ENCODE measurements at places on chromosomes 5 and 9.
A peak's percentile ranks its signal among the peaks of the same experiment; 100 is the strongest.

GRCh38 chr9:88737031-88737430 is 202.1 kb downstream of the NXNL2 start:
- DNase-seq: no peak

GRCh38 chr9:75265525-75265972 is 177.2 kb downstream of the OSTF1 start:
- DNase-seq: peak; percentile 69

GRCh38 chr5:40587376-40587775 is 92.3 kb upstream of the PTGER4 start:
- peak; percentile 4 for DNase-seq

DNA sequence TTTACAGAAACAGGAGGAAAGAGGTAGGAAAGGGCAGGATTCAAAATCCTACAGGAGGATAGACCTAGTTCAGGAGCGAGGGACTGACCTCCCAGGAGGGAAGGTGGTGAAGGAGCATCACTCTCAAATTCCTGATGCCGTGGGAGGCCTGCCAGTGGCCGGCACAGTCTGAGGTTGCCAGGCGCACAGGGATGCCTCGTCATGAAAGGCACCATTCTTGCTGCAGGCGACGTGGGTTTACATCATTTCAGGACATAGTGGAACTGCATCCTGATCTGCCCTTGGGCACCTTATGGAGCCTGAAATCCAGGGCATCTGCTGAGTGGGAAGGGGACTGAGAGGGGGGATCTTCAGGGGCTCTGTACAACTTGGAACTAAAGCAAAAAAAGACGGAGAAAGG is 163.2 kb upstream of the S1PR3 start:
- DNase-seq: no peak

DNA sequence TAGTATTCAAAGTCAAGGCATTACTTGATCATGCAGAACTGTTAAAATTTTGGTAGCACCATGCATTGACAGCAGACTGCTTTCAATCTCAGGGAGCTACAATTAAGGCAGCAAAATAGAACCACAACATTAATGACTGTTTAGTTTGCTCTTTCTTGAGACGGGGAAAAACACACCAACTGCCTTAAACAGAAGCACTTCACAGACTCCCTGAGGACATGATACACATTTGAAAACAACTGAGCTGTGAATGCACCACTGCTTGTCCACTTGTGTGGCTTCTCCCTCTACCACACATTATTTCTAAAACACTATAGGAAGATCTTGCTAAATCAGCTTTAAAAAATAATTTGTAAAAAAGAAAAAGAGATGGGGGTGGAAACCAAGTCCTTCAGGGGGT is 79.6 kb upstream of the MAST4 start:
- DNase-seq: no peak

DNA sequence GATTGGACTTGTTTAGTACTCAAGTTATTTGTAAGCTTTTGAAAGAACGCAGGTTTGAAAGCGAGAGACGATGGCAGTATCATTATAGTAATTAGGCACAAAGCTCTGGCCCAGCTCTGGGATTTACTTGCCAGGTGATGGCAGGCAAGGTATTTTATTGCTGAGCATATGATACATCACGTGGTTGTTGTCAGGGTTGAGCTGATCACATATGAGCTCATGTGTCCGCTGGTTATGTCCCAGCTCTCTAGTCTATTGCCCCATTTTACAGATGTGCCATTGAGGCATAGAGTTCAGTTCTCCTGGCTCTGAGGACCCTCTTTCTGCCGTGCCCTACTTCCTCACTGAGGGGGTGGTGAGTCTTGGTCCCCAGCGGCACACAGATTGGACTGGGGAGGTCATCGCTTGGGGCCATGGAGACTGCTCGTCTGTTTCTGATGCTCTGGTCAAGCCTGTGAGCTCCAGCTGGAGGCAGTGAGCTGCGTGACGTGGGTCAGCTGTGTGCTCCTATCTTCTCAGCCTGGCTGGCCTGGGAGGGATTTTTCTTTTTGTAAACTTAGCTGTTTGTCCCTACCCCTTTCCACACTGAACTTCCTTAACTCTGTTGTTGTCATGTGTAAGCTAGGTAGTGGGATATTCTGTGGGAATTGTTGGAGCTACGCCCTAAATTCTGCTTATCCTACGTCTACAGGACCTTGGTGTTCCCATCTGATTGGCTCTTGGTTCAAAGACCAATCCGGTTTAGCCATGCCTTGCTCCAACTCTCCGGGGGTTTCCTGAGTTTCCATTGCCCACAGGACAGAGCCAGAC is 2.2 kb downstream of the NXNL2 start:
- no peak for DNase-seq

- peak; percentile 90 for DNase-seq
Measured at GRCh38 chr5:149228618-149229297, 42.9 kb upstream of the AFAP1L1 start.

GRCh38 chr5:15664961-15665360 is 165.0 kb downstream of the FBXL7 start:
- DNase-seq: peak; percentile 9

GRCh38 chr9:1707291-1707690 is 307.9 kb upstream of the SMARCA2 start:
- no peak for DNase-seq

DNA sequence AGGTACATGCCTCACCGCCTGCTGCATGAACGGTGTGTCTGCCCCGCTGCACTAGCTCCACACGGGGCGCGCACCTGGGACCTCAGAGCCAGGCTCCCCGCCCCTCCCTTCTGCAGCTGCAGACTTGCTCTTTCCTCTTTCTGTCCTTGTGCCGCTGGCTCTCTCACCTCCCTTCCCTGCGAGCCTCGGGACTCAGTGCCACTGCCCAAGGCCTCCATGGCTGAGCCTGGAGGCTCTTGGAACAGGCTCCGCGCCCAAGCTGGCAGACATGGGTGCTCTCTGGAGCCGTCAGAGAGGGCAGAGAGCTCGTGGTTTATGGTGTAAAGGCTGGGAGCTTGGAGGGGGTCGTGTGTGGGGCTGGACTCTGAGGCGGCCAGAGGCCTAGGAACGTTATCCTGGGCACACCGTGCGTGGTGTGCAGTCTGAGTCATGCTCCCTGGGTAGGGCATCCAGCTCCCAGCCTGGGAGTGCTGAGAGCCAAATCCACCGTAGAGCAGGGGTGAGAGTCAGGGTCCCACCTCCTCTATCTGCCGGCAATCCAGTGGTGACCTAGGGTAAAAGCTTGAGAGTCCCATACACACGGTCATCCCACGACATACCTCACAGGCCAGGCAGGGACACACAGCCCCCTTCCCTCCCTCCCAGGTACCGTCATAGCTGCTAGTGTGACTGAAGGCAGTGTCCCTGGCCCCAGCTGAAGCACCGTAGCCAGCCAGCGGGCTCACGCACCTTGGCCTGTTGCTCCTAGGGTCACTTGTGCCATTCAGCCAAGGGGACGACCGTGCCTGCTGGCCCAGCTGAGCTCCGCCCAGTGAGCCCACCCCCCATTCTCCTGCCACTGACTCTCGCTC is 22.4 kb downstream of the GOLGA2 start:
- no peak for DNase-seq

DNA sequence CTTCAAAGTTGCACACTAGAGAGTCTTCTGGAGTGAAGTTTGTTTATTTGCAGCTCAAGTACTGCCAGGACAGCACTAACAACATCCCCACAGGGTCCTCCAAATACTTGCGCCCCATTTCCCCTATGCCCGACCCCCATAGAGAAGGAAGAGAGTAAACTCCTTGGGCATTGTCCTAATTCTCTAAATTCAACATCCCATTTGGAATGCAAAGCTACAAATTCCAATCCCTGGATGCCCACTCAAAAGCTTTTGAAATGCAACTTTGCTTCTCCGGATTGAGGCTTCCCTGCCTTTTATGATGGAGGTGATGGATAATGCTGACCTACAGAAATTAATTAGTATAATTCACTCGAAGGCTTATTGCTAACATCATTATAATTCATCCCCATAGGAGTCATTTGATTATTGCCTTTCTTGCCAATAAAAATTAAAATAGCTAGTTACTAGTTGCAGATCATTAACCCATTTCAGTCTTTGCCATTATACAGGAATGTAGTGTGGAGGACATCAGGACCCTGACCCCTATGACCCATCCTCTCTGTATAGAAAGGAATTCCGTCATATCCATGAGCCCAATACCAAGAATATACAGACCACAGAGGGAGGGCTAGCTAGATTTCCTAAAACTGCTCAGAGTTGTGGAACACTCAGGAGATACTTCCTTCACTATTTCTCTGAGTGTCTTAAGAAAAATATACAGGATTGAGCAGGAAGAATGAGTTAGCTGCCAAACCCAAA is 277.6 kb downstream of the ZNF608 start:
- DNase-seq: no peak

DNA sequence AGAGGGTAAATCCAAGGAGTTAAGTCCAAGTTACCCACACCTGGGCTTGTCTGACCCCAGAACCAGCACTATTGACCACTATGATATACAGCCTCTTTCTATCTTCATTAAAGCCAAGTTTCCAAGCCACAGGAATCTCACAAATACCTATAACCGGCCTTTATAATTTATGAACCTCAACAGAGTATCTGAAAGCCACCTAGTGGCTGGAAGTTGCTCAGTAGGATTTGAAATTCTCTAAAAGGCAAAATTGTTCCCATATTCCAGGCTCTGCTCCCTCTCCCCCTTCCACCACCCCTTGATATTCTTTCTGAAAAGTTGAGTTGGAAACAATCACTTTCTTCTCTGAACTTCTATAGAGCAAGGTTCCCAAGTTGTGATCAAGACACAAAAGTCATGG is 106.4 kb upstream of the GPR151 start:
- DNase-seq: no peak

- DNase-seq: peak; percentile 33
Measured at GRCh38 chr5:110625376-110625999, 101.0 kb downstream of the TMEM232 start.

GRCh38 chr5:50447941-50448340 is 6.9 kb upstream of the EMB start:
- no peak for DNase-seq
